Urinary bladder (tissue), 4 donors: ENCODE measurements at places on chromosomes 13 and 19.

- DNase-seq: no peak
Measured at GRCh38 chr13:79519255-79519654, 38.3 kb downstream of the NDFIP2 start.

DNA sequence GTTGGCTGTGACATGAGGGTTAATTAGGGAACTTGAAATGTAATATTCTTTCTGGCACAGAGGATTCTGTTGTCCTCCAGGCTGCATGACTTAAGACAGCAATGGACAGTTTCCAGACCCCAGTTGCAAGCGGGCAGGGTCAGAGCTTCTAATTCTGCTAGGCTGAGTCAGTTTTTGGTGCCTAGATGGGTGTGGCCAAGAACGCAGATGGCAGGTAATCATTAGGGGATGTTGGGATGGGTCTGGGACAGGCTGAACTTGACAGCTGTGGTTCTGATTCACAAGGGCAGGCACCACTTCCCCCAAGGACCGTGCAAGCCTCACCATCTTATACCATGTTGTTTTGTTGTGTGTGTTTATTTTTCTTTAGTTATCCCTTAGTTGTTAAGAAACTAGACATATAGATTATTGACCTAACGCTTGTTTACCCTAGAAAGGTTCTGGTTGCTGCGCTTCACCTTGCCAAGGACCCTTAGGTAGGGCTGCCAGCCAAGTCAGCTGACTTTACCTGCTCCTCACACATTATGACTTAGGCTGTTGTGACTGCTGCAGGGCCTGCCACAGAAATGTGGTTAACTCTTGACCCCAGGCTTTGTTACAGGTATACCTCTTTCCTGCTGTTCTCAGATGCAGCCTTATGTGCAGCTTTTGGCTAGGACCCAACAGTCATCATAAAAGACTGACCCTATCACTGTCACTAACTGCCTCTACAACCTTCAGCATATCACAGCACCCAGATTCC lies 117.7 kb upstream of the KLF12 start:
- no peak for DNase-seq

- peak; percentile 60 for DNase-seq
Measured at GRCh38 chr19:52936151-52936953, 13.1 kb upstream of the ZNF888 start.

GRCh38 chr13:20182231-20182846 lies 10.4 kb downstream of the GJB2 start:
- DNase-seq: no peak

DNA sequence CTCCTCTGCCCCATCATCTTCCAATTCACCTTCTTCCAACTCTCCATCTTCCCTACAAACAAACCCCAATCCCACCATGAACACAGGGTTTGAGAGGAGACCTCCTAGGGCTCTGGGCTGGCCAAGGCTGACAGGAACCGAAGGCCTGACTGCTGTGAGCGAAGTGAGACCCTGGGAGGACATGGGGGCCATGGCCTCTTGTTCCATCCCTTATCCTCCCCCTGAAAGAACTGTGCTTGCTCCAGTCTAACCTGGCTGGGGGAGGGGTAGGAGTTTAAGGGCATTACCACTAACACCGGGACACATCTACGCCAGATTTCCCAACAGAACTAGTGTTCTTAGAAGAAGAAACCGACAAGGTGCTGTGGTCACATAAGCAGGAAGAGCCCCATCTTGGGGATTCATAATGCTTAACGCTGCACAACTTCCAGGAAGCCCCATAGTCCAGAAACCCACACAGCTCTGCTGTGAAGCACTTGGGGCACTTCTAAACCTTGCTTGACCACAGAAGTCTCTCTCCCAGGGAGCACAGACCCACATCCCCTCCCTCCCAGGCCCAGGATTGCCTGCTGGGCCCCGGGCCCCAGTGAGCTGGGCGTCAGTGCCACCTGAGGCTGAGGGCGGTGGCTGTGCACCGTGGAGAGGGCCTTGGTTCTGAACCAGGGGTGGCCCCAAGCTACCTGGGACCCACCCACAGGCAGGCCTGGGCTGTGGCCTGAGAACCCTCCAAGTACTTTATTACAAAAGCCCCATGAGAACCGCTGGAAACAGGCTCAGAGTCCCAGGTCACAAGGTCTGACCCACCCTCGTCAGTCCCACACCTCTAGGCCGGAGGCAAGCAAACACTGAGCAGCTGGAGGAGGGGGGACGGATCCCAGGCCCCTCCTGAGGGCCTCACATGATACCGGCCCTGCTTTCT lies 18.8 kb downstream of the ZC3H4 start:
- DNase-seq: no peak

GRCh38 chr13:43132911-43133310 lies 109.5 kb downstream of the DNAJC15 start:
- DNase-seq: no peak

- DNase-seq: no peak
Measured at GRCh38 chr13:35712907-35713761, 236.6 kb upstream of the MAB21L1 start.
